Mesenteric fat pad (tissue), 1 donor: ENCODE measurements at places on chromosomes 2 and 18. TPM values are rescaled to one million over a fixed set of nuclear protein-coding genes. Genes with fewer than 3 reads are reported as not detected.

PDIA6 gene
- total RNA-seq = 157 TPM

MSGN1 gene
- not detected for total RNA-seq

SLC4A5 gene
- total RNA-seq = 2.0 TPM

TEKT4 gene
- total RNA-seq = 0.22 TPM

TMEM247 gene
- not detected for total RNA-seq

LOXHD1 gene
- 2.3 TPM for total RNA-seq

CTDP1 gene
- total RNA-seq = 20.8 TPM

SP9 gene
- total RNA-seq = not detected

CD8B2 gene
- not detected for total RNA-seq

DNAJC5G gene
- total RNA-seq = not detected

SPATA3 gene
- total RNA-seq = not detected

CYP27A1 gene
- total RNA-seq = 20.5 TPM

NT5DC4 gene
- total RNA-seq = not detected

SLC40A1 gene
- 48.5 TPM for total RNA-seq

GRCh38 chr2:240369801-240370585 is 65.5 kb upstream of the GPC1 start:
- no peak for DNase-seq

DNA sequence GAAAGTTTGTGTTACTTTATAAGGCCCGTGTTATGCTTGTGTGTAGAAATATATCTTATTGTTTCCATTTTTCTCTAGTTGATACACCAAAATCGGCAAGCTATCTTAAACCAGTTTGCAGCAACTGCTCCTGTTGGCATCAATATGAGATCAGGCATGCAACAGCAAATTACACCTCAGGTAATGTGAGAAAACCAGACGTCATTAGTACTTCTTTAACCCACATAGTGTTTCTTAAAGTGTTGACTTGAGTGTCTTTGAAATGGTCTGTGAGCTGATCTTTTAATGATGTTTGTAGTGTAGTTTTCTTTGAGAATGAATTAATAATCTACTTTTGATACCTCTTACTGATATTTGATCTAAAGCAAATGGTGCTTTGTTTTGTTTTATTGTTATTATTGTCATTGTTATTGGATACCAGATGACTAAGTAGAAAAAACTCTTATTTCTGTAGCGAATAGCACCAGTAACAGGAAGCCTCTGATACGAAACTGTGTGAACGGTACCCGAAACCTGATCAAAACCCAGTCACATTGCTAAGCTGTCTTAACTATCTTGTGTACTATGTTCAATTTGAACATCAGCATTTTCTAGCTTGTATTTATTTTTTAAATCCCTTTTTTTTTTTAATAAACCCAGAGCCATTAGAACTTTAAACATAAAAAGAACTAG is 53.7 kb downstream of the PTRHD1 start:
- DNase-seq = no peak

- DNase-seq = peak; percentile 6
These were observed 40.7 kb downstream of the CYP26B1 start for GRCh38 chr2:72106978-72107377.

GRCh38 chr2:7977981-7978380 is 703.9 kb upstream of the ID2 start:
- no peak for DNase-seq

DNA sequence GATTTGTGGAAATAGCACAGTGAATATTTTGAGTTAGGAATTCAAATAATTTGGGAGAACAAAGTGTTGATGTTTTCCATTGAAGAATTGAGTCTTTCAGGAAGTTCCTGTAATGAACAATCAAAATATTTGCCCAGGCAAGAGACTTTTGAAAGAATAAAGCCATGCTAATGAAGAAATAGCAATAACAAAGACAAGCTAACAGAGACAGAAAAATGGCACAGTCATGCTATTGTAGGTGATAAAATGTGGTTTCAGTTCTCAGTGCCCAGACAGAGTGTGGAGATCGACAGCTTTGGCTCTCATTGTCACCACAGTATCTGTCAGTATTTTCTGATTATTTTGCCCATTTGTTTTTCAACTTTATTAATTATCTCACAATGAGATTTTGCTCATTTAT is 490.8 kb upstream of the PIK3C3 start:
- no peak for DNase-seq

GRCh38 chr2:5365871-5366461 is 326.2 kb upstream of the SOX11 start:
- no peak for DNase-seq

DNA sequence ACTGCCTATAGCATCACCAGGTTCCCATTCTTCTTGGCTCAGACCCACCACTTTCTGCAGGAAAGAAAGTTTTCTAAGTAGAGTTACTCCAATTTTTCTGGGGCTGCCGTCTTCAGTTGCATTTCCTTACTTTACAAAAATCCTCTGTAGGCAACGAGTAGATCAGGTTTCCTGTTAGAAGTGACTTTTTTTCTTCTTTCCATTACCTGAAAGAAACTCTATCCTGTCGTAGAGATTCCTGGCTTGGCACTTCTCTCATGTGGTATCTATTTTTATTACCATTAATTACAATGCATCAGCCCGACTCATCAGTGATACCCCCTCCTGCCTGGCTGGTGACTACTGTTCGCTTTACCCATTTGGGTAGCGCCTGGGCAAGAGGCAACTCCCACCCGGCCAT is 5.6 kb upstream of the SIX2 start:
- DNase-seq = no peak

GRCh38 chr2:33190393-33190937 is 243.7 kb downstream of the LTBP1 start:
- no peak for DNase-seq

DNA sequence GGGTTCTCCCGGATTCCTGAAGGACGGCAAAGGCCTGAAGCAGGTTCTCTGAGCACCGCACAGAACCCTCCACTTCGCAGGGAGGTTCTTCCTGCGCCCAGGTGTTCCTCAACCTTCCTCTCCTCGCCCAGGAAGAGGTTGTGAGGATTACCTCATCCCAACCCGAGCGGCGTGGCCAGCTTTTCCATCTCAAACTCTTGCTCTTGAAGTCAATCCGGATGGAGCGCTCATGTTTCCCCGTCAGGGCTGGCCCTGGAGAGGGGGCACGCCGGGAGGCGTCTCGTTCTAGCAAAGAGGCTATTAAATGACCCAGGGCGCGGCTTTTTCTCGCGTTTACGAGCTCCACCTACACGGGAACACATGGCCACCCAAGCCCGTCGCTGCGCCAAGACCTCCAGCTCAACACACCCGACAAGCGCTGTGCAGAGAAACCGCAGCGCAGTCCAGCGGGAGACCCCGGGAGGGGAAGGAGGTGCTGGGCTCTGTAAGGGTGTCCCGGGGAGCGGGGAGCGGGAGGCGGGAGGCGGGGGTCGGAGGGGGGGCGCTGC is 540 bp upstream of the RAB10 start:
- DNase-seq = no peak

GRCh38 chr2:55049043-55049820 is 1.0 kb downstream of the RTN4 start:
- DNase-seq = peak; percentile 94

GRCh38 chr2:46667945-46668344 is 188.6 kb downstream of the TMEM247 start:
- no peak for DNase-seq

DNA sequence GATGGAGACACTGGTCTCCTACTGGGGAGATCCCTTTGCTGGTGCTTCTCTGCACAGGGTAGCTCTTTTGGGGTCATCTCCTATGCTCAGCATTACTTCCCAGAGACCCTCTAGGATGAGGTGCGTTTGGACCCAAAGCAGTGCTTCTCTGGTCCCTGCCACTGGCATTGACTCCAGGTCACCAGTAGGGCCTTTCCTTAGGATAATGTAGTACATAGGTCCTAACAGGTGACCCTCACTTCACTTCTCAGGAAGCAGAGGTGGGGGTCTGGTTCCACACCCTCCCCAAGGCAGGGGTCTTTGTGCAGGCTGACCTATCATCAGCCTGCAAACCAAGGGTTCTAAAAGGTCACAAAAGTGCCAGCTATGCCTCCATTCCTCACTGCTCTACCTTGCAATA is 145.8 kb upstream of the HS6ST1 start:
- no peak for DNase-seq
